Skin of body (tissue), 3 donors: ENCODE measurements at places on chromosomes 13 and 19. TPM values are rescaled to one million over a fixed set of nuclear protein-coding genes. Genes with fewer than 3 reads are reported as not detected.

Gene FCHO1
- total RNA-seq: 2.4 TPM

DNA sequence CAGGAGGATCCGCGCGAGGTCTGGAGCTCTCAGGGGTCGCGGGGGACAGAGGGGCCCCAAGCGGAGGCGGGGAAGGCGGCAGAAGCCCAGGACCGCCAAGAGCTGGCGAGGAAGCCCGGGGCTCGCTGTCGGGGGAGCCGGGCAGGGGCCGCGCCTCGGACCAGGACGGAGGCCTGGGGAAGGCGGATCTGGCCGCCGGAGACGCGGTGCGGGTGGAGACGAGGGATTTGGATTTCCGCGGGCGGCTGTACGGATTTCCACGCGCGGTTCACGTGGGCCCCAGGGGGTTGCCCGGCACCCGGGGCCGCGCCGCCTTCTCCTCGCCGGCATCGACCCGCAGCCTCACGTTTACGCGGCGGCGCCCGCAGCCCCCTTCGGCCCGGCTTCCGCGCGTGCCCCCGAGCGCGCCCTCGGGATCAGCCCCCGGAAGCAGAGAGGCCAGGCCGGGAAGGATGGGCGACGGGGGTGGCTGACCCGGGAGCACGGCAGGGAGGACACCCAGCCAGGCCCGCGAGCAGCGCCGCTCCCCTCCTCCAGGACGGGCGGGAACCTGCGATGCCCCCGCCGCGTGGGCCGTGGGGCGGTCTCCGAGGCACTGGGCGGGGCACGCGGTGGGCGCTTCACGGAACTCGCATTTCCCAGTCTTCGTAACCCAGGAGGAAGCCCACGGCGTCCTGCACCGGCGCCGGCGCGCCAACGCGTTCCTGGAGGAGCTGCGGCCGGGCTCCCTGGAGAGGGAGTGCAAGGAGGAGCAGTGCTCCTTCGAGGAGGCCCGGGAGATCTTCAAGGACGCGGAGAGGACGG lies 4.7 kb downstream of the F7 start:
- no peak for DNase-seq

- no peak for DNase-seq
These were observed 805.7 kb downstream of the PCDH9 start for GRCh38 chr13:66424422-66424821.

Gene ZNF682
- 7.0 TPM for total RNA-seq

DNA sequence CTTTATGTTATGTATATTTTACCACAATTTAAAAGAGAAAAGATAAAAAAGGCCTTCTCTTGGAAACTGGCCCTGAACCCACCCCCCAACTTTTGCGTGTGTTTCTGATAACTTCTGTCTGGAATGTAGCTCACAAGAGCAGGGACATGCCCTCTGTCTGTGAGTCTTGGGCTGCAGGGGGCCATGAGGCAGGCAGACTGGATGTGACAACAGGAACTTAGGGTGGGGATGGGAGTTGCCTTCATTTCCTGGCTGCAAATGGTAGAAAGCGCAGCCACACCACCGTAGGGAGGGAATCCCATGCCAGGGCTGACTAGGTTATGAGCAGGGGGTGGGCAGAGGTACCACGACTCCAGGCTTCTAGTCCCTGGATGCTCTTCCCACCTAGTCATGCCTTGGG lies 21.9 kb downstream of the CILP2 start:
- DNase-seq: no peak

DNA sequence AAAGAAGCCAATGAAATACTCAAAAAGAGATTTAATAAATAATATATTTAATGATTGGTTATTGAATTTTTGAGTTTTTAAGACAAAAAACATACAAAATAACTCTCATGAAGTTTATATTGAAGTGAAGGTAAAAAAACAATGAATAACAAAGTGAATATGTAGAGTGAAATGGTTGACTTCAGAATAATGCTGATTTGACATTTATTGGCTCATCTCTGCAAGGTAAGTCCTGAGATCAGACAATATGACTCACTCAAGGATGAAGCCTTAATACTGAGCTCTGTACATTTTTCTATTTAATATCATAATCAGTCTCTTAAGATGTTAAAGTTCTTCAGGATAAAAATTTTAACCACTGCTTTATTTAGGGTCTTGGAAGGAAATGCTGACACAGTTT lies 1398.9 kb upstream of the PCDH9 start:
- DNase-seq: no peak

GRCh38 chr19:2356036-2356646 lies 3.9 kb upstream of the TMPRSS9 start:
- DNase-seq: no peak

DNA sequence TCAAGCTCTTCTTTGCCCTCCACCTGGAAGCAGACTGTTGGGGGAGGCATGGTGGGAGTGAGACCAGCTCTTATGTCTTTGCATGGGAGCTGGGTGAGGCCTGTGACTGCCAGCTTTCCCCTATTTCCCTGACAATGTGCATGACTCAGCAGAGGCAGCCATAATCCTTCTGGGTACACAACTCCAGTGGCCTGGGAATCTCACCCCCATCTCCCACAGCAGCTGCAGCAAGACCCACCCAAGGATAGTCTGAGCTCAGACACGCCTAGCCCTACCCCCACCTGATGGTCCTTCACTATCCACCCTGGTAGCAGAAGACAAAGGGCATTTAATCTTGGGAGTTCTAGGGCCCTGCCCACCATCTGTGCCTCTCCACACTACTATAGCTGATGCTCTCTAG lies 41.4 kb upstream of the FGF14 start:
- no peak for DNase-seq

DNA sequence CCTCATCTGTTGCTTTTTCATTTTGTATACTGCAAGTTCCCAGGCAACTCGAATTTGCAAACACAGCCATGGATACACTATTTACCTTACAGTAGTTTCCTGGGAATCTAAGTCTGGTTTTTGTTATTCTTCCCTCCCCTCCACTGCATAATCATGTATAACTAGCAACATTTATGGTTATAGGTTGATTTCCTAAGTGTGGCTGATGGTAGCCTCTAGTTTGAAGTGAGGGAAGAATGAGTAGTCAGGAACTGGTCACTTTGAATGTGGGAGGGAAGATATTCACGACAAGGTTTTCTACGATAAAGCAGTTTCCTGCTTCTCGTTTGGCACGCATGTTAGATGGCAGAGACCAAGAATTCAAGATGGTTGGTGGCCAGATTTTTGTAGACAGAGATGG lies at the start of gene KCNRG:
Gene KCNRG, plus strand, starts transcription at position 187 of the 400 bp plus-strand sequence. Its CDS starts 50 bp downstream, at position 237.
- no peak for DNase-seq

Gene JUNB
- total RNA-seq: 151 TPM

- no peak for DNase-seq
These were observed 20.8 kb upstream of the EBI3 start for GRCh38 chr19:4208385-4209094.

- peak; percentile 66 for DNase-seq
These were observed 31.5 kb upstream of the ZNF766 start for GRCh38 chr19:52237771-52238400.

DNA sequence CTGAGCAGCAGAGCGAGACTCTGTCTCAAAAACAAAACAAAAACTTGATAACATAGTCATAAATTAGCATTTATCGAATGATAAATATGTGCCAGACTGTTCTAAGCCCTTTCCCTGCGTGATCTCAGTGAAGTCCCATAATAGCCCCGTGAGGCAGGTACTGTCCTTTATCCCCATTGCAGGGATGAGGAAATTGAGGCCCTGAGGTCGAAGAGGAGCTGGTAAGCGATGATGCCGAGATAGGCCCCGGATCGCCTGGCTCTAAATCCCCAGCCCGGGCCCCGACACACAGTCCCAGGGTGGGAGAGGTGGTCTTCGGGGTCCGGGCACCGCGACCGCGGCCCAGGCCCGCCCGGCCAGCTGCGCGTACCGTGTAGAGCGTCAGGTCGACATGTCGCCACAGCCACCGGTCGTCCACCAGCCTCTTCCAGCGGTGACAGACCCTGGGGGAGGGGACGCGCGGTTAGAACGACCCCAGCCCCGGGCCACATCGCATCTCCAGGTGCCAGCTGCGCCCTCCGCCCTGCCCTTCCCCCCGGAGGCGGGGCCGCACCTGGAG lies 625 bp downstream of the FBXL12 start:
- no peak for DNase-seq

DNA sequence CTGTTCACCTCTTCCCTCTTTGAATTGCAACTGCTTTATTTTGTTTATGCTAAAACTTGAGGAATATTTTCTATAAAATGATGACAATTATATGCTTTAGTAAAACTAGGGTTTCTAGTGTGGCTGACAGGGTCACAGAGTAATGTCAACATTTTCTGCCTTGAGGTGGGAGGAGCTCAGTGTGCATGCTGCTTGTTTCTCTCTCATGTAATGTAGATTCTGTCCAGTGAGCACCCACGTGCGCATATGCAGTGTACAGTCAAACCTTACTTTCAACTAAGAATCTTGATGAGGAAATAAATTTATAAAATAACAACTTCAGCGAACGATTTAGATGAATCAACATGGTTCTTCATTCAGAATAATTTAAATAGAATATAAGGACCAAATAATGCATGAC lies 603.9 kb downstream of the PCDH17 start:
- DNase-seq: no peak

DNA sequence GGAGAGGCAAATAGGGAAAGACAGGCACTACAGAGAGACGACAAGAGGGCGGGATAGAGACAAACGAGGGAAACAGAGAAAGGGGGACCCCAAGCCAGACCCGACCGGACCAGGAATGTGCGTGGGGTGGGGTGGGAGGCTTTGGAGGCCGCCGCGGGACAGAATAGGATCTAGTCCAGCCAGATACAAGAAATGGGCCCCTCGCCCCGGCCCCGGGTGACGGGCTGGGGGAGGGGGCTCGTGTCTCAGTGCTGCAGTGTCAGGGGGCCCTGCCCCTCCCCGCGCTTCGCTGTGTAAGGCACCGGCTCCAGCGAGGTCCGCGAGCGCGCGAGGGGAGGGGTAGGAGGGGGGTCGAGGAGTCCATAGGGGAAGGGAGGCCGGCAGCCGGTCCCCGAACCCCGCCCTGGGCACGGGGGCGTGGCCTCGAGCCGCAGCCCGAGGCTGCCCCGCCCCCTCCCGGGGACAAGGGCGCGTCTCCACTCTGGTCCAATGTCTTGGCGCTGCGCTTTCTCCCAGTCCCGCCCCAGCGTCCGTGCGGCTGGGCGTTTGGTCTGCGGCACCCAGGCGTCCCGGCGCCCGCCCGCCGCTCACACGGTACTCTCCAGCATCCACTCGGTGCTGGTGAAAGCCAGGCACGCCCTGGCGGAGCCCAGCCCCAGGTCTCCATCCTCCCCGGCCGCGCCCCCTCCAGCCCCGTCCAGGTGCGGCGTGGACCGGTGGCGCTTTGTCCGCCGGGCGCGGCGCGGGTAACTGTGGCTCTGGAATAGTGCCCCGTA lies 11.0 kb downstream of the IFNL1 start:
- DNase-seq: no peak

Gene CEACAM8
- 4.8 TPM for total RNA-seq

Gene MUC16
- total RNA-seq: 0.49 TPM

DNA sequence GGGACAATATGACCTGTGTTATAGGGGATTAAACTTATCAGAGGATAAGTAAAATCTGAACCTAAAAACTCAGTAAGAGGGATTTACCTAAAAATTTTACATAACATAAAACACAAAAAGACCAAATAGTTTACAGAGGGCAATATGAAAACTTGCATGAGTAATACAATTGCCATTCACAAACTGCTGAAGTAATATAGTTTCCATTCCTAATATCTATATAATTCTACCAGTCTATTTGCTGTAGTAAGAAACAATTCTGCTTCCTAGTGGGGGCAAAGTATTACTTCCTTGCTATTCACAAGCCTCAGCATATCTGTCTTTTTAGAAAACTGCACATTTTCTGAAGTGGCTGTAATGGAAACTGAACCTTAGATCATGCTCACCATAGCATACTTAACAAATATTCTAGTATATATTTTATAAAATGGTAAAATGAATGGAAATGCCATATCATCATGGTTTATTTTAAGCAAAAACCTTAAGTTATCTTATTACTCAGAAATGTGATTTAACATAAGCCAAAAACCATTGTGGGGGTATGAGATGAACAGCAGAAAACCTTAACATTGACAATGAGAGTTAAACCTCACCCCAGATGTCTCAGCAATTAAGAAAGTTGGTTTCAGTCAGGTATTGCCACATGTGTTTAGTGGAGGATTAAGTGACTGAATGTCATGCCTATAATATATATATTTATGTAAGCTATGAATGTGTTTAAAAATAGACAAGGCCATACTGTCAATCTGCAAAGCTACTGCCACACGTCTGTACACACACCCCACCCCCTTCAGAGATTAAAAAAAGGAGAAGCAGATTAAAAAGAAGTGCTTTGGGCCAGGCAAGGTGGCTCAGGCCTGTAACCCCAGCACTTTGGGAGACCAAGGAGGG lies 136.8 kb downstream of the MIPEP start:
- DNase-seq: no peak

DNA sequence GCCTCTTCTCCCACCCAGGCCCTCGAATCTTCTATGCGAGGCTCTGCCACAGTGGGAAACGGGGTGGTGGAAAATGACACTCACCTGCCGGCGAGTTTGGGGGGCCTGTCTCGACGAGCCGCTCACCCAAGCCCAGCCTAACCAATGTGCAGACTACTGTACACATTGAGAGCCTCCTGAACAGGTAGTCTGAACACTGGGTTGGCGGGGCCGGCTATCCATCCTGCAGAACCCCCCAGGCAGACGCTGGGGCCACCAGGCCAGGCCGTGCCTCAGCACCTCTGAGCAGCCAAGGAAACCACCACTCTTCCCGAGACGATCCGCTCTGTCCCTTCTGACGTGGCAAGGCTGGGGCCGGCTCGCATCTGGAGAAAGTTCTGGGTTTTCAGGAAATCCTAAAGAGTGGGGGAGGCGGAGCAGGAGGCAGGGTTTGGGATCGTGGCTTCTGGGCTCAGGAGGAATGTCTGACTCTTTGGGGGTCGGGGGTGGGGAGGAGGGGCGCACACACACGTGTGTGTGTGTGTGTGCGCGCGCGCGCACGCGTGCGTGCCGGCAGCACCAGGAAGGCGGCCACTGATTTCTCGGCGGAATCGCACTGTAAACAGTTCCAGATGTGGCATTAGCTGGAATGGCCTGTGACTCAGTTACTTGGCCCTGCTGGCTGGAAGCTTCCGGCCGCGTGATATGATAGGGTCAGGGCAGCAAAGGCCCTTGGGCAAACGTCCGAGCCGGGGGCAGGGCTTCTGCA lies 18.5 kb downstream of the TMED1 start:
- peak; percentile 98 for DNase-seq

DNA sequence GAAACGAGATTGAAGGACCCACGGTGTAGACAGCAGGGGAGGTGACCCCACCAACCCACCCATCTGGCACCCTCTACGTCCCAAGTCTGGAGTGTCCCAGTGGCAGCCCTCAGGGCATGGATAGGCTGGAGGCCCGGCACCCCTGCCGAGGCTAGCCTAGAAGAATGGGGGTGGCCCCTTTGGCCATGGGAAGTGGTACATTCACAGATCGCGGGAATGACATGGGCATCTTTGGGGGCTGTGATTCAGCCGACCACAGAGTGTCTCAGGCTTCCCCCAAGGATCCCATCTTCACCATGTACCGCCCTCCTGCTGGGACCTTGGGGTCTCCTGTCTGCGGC lies 11.3 kb upstream of the MKNK2 start:
- DNase-seq: no peak

Gene PODNL1
- 0.20 TPM for total RNA-seq
